Adipose tissue (tissue), 3 donors: ENCODE measurements at places on chromosomes 4 and X. TPM values are rescaled to one million over a fixed set of nuclear protein-coding genes. Genes with fewer than 3 reads are reported as not detected.

The TRIM2 gene
- polyA plus RNA-seq = 6.6 TPM

The PAGE2 gene
- not detected for polyA plus RNA-seq

The TMPRSS11B gene
- polyA plus RNA-seq = 0.11 TPM

The DKC1 gene
- 26.5 TPM for polyA plus RNA-seq

The SPOCK3 gene
- polyA plus RNA-seq = 0.06 TPM

The CYP2U1 gene
- 3.1 TPM for polyA plus RNA-seq

The ADGRG4 gene
- under 0.01 TPM for polyA plus RNA-seq

The MAGEB2 gene
- polyA plus RNA-seq = not detected

The NDST3 gene
- 0.03 TPM for polyA plus RNA-seq

The EPGN gene
- 0.06 TPM for polyA plus RNA-seq

The RAB9B gene
- polyA plus RNA-seq = 0.45 TPM

The CDS1 gene
- 0.22 TPM for polyA plus RNA-seq

The HTATSF1 gene
- 16.0 TPM for polyA plus RNA-seq

The VSIG4 gene
- 137 TPM for polyA plus RNA-seq

The CYSLTR1 gene
- 1.8 TPM for polyA plus RNA-seq

The OCIAD1 gene
- 70.5 TPM for polyA plus RNA-seq

The RHOH gene
- 0.60 TPM for polyA plus RNA-seq

The NKX3-2 gene
- polyA plus RNA-seq = 0.05 TPM

The RAI2 gene
- 72.7 TPM for polyA plus RNA-seq

The RASL11B gene
- 0.47 TPM for polyA plus RNA-seq

The NIPAL1 gene
- polyA plus RNA-seq = 0.11 TPM
